ENCODE measurements at places on chromosomes 16 and 17.
A peak's percentile ranks its signal among the peaks of the same experiment; 100 is the strongest.

DNA sequence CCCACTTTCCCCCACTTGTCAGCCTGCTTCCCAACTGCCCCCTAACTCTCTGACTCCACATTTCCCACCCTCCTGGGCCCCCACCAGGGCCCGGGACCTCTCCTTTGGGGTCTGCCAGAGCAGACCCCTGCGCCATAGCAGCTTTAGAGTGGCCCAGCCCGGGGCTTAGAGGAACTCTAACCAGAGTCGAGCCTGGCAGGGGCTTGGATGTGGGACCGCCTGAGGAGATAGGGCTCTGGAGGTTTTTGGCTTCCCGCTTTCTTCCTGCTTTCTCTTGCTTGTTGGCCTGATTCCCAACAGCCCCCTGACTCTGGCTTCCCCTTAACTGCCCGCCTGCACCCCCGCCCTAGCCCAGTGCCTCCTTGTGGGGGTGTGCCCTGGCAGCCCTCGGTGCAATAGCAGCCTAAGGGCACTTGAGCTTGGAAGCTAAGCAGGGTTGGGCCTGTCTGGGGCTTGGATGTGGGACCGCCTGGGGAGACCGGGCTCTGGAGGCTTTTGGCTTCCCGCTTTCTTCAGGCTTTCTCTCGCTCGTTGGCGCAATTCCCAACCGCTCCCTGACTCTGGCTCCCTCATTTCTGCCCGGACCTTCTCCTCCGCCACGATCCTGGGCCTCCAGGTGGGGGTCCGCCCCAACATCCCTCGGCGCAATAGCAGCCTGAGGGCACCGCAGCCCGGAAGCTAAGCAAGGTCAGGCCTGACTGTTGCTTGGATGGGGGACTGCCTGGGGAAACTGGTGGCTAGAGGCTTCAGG is 2292.0 kb downstream of the TP53TG3F start:
- DNase-seq = no peak

- no peak for DNase-seq
These were observed 118.5 kb downstream of the MAF start for GRCh38 chr16:79482011-79482410.

GRCh38 chr17:42414704-42415409 is 8.2 kb downstream of the CAVIN1 start:
- peak; percentile 55 for DNase-seq

DNA sequence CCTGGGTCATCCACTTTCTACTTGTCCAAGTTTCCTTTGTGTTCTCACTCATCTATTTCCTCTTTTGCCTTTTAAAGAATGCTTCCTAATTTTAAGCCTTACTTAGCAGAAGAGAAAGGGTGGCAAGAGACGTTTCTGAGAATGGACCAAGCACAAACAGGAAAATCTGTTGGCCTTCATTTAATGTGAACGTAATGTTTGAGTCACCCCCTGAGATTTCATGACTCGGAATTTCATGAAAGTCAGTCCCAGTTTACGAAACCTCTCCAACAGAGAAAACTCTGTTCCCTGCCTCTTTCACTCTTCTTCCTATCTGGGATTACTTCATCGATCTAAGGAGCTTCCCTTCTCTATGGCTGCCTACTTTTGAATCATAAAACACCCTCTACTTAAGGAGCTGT is at the start of gene CD300E:
TSS of gene CD300E (minus strand) at position 46 of the 401 bp plus-strand sequence. CDS start 117 bp downstream, outside the sequence.
- DNase-seq = no peak

DNA sequence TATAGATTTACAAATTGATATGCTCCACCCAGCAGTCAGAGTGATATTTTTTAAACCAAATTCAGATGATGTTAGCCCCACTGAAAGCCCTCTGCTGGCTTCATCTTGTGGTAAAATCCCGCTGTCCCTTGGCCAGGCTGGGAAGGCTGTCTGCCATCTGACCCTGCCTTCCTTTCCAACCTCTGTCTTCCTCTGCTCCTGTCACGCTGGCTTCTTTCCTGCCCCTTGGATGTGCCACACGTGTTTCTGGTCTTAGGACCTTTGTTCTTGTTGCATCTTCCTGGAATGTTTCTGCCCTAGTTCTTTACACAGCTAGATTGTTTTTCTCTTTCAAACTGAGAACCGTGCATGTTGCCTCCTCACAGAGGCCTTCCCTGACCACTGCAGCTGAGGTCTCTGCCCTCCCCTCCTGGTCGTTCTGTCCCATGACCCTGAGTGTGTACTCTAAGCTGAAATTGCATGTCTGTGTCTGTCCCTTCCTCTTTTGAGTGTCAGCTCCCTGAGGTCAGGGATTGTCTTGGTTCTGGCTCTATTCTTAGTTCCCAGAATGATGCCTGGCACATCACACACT is 11.4 kb downstream of the NT5M start:
- DNase-seq = no peak

DNA sequence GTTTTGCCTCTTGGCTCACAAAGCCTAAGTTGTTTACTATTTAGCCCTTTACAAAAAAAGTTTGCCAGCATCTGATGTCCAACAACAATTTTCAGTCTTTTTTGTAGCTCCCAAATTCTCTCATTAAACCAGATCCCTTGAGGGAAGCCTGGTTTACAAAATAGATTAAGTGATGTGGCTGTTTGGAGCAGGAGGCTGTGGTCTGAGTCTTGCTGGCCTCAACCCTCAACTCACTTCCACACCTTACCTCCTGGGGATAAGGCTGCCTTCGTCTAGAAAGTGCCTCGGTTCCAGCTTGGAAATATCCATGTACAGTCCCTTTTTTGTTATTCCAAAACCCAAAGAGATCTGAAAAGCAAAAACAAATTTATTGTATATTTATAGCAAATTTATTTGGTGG is 138.4 kb downstream of the WWOX start:
- DNase-seq = no peak

DNA sequence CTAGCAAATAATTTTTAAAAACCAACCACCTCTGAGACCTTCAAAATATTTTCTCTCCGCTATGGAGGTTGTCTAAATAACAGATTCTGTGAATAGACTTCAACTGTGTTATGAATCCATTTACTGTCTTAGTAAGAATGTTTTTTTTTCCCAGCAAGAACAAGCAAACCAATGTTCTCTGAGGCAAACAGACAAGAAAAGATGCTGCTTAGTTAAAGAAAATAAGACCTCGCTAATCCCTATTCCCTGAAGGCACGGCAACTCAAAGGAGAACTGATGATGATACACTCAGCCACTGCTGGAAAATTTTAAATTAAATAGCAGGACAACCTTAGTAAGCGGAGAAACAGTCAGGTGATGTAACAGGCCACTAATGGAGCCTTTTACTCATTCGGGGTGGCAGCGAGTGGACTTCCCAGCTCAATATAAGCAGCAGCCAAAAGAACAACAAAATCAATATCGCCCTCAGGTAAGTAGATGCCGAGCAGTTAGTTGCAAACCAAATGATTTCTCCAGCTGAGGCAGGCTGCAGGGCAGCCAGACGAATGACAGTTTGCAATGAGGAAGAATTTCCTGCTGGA is 81.8 kb downstream of the CPPED1 start:
- DNase-seq = no peak

All from stimulated activated naive CD4-positive, alpha-beta T cell treated with Interleukin-2 at 50 U/mL for 16 hours (primary cell).